ENCODE measurements at places on chromosomes 4 and X.

DNA sequence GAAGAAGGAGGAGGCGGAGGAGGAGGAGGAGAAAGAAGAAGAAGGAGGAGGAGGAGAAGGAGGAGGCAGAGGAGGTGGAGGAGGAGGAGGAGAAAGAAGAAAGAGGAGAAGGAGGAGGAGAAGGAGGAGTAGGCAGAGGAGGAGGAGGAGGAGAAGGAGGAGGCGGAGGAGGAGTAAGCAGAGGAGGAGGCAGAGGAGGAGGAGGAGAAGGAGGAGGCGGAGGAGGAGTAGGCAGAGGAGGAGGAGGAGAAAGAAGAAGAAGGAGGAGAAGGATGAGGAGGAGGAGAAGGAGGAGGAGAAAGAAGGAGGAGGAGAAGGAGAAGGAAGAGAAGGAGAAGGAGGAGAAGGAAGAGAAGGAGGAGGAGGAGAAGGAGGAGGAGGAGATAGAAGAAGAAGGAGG is 19.9 kb downstream of the MRFAP1 start:
- DNase-seq: no peak

- DNase-seq: no peak
These were observed 113.1 kb downstream of the SHROOM4 start for GRCh38 chrX:50700921-50701320.

- DNase-seq: no peak
These were observed 9.9 kb downstream of the ABCG2 start for GRCh38 chr4:88148560-88148959.

DNA sequence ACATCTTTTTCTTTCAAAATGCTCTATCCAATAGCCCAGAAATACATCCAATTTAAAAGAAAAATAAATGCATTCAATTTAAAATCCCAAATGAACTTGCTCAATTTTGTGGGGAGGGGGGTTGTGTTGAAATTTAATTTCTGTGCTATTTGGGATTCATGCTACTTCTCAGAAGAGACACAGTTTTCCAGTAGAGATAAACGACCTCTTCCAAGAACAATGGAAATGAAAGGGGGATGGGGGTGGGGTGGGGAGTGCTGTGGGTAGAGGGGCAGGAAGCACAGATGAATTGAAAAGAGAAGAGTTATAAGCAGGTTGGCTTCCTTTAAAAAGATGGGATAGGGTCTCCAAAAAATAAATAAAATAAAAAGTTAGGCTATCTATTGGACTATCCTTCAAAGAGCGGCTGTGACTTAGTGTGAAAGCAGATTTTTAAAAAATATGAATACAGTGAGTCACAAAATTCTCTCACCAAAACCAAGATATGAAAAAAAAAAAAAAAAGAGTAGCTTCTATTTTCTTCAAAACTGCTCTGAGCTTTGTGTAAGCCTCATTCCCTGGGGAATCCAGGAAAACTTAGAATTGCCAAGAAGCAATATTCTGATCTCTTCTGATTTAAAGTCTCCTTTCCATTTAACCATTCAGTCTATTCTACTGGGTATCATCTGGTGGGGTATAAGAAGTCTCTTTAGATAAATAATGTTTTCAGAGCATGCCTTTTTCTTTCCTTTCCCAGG is 324.3 kb downstream of the PTTG2 start:
- no peak for DNase-seq

DNA sequence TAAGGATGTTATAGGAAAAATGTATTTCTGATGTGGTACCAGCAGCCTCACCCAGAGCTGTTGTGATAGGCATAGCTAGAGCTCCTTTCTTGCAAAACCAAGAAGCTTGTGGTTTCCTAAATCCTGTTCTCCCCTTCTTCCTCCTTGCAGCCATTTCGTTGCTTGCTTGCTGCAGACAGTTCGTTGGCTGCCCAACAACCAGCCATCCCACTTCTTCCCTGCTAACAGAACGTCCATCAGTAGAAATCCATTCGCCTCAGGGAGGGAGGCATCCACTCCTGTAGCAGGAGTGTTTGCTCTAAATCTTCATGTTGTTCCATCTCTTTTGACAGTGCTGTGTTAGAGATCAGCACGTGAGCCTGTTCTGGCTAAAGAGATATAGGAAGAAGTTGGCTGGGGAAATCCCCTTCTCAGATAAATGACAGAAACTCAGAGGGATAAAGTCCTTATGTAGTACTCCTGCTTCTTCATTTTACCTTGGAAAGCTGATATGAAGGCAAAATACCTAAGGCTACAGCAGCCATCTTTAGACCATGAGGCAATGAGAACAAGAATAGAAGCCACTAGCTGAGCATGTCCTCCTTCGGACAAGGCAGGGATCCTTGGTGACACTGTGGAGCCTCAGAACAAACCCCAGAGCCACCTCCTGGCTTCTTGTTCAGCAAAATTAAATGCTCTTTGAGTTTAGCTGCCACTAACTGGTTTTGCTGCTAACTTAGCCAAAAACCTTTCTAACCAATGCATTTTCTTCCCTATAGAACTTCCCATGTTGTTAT is 68.4 kb upstream of the RELL1 start:
- DNase-seq: no peak

GRCh38 chrX:103774070-103774642 is 2.5 kb upstream of the PLP1 start:
- no peak for DNase-seq

DNA sequence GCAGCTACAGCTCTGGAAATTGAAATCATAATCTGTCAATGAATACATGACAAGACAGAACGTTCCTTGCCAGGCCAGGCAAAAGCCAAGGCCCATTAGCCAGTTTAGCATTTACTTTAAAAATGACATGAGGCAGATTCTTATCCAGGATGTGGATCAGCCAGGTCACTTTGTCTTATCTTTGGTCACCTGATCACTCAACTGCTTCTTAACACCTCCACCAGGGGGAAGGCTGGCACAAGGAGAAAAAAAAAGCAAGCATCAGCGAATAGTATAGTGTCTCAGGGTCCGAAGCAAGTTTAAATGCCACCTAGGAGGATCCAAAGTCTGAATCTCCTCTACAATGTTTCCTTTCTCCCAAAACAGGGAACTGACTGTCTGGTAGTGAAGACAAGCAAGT is 18.8 kb downstream of the ATP1B4 start:
- DNase-seq: no peak

- DNase-seq: no peak
These were observed 12.6 kb downstream of the TLR8 start for GRCh38 chrX:12919051-12919450.

DNA sequence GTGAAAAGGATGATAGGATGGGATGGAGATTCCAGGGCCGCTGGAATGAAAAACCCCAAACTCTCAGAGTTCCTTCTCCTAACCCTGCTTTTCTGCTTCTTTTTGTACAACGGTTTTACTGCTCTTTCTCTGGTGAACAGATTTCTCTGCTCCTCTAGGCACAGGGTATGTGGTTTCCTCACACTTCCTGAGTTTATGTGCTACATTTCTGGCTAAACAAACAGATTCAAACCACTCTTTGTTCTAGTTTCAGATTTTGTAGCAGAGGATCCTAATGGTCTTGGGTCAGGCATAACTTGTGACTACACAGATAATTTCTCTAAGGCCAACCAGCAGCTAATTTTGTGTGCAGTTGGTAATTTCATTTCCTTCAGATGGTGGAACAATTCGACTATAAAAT is 52.6 kb downstream of the OSTC start:
- DNase-seq: no peak

DNA sequence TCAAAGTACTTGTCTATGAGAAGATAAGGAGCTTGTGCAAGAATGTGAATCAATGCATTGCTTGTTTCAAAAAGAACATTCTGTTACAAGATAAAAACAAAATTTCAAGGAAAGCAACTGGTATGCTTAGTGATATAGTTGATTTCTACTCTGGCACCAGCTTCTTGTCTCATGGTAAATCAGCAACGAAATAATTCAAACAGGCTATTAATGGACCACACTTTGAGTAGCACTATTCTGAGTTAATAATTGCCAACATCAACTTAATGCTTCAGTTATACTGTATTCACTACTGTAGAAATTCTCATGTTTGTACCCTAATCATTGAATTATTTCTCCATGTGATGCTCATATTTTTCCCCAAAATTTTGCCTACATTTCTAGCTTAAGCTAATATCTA is 252.6 kb downstream of the NDST4 start:
- DNase-seq: no peak

DNA sequence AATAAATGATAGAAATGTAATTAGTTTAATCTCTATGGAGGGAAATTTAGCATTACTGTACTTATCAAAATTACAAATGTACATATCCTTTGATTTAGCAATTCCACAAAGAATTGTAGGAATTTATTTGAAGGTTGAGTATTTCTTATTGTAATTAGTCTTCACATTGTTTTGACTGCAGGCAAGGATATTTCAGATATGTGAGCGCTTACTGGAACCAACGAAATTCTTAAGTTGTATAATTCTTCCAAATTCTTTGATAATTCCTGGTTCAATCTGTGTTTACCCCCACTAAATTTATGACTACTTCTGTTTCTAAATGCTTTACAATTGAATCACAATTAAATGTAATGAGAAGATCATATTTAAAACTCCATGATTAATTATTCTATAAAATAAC is 26.9 kb upstream of the WWC2 start:
- DNase-seq: no peak

DNA sequence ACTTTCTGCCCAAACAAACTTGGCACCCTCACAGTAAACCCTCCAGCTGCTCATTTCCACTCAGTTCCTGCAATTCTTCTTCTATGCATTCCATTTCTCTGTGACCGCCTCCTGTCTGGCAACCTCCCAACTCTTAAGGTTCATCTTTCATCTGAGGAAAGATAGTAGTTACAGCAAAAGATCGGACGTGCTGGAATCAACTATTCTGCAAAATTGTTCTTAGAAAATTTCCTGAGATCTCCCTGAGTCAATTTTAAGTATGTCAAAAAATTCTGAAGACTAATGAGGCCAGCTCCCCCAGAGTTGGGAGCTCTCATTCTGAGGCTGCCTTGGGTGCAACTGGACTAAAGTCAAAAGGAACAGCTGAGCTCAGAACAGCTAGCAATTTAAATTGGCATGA is 1026.0 kb downstream of the ADGRL3 start:
- no peak for DNase-seq

DNA sequence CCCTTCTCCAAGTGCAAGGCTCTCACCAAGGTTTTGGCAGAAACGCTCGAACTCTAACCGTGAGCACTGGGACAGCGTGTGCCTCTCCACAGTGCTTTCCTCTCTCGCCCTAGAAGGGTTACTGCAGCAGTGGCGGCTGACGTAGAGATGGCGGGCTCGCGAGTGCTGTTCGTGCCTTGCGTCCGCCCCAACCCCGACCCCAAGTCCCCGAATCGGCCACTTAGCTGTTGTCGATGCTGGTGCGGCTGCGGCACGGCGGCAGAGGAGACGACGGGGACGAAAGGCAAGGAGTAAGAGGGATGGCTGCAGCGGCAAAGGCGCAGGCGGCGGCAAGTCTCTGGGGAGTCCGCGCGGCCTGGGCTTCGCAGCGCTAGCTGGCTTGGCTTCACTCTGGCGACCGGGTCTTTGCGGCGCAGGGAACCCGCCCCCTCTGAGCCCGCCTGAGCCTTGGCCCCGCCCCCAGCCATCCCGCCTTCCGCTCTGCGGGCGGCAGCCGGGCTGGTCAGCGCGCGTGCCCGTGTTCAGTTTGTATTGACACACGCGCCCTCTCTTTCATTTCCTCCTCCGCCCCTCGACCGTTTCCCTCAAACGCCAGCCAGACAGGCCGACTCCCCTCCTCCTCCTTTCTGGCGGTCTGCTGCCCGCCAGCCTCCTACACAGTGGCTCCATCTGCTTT is at the start of gene SPIN4:
Gene SPIN4, minus strand, starts transcription at position 392 of the 676 bp plus-strand sequence. CDS start 513 bp downstream, outside the sequence.
- peak; percentile 2 for DNase-seq

- no peak for DNase-seq
These were observed 42.7 kb upstream of the MGST2 start for GRCh38 chr4:139622901-139623381.

DNA sequence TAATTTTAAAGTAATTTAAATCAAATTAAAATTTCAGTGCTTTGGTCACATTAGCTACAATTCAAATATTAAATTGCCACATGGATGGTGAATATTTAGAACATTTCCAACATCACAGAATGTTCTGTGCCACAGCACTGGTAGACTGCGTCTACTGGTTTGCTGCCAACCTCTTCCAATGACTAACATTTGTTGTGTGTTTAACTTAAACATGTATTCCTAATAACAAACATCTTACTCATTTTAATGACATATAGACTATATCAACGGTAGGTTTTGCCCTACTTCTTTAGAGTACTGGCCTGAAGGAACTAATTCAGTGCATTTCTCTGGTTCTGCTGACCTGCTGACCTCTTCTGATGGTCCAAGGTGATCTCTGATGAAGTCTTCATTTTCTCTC is 157.6 kb downstream of the DCK start:
- no peak for DNase-seq

GRCh38 chrX:5549512-5549911 is 679.2 kb downstream of the NLGN4X start:
- DNase-seq: no peak

GRCh38 chr4:90415116-90415515 is 287.9 kb downstream of the CCSER1 start:
- DNase-seq: no peak

DNA sequence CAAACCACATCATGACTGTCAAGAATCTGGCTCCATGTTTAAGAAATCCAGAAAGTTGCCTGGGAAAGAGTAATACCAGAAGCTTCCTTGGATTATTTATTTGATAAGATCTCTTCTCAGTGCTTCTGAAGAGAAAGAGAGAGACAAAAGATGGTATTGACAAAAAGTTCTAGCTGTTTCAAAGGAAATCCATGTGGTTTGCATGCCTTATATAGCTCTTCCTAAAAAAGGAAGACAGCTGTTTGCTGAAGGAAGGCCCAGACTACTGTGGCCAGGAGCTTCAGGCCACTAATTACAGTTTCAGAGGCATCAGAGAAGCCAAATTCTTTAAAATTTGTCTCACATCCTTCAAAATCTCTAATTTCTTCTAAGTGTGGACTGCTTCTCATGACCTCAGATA is 565.2 kb upstream of the SLIT2 start:
- no peak for DNase-seq

- no peak for DNase-seq
These were observed 147.9 kb downstream of the PTCHD1 start for GRCh38 chrX:23482561-23482960.

- no peak for DNase-seq
These were observed 63.1 kb downstream of the RELL1 start for GRCh38 chr4:37623125-37623524.

DNA sequence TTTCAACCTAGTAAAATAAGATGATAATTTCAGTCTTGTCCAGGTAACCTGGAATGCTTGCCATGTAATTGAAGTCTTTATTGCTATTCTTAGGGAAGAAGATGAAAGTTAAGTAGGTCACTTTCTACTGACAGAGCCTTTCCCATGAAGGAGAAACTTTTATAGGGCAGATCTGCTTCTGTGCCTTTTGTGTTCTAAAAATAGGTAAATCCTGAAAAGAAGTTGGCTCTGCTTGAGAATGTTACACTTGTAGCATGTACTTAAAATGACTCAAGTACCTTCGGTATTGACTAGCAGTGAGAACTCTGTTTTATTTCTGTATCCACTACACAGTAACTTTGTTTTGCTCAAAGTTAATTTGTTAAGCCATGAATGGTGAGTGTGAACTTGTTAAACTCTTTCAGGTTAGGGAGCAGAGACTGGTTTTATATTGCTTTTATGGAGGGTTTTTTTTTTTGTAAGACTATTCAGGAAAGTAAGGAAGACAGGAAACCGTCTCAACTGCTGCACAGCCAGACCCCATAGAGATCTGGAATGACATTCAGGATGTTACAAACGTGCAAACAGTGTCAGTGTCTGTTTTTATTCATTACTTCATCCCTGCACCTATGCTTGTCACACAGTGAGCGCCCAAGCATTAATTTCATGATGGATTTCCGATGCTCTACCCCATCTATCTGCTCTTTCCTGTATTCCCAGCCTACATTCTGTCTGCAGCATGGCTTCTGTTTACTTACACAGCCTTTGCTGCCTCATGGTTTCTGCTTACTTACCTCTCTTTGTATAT is 53.0 kb downstream of the SEPTIN11 start:
- no peak for DNase-seq

All from activated naive CD4-positive, alpha-beta T cell (primary cell).